ENCODE measurements at places on chromosomes 7 and 10. TPM values are rescaled to one million over a fixed set of nuclear protein-coding genes. Genes with fewer than 3 reads are reported as not detected.

The PKD2L1 gene
- 0.88 TPM for polyA plus RNA-seq

The ADD3 gene
- 88.6 TPM for polyA plus RNA-seq

The TAC1 gene
- 0.38 TPM for polyA plus RNA-seq

The LRRC61 gene
- polyA plus RNA-seq, result 38.7 TPM

The OR2AE1 gene
- polyA plus RNA-seq, result not detected

DNA sequence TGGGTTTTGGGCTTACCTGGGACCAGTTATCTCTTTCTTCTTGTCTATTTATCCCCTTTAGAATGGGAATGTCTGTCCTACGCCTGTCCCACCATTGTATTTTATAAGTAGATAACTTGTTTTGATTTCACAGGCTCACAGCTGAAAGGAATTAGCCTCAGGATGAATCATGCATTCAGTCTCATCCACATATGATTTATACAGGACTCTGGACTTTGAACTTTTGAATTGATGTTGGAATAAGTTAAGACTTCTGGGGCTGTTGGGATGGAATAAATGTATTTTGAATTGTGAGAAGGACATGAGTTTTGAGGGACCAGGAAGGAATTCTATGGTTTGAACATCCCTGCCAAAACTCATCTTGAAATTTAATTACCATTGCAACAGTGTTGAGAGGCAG, 112.6 kb downstream of the AMPH start:
- no peak overlapping the region for H3K27ac ChIP-seq
- no peak for DNase-seq
- no peaks in the 10 kb centered on the region for H3K36me3 ChIP-seq
- H3K27me3 ChIP-seq, result no peaks in the 10 kb centered on the region
- no peaks in the 10 kb centered on the region for H3K4me1 ChIP-seq

- H3K27ac ChIP-seq, result no peak overlapping the region
- no peaks in the 10 kb centered on the region for H3K27me3 ChIP-seq
- H3K36me3 ChIP-seq, result no peaks in the 10 kb centered on the region
- H3K4me3 ChIP-seq, result no peak overlapping the region
- no peak for DNase-seq
- no peaks in the 10 kb centered on the region for H3K4me1 ChIP-seq
Observed at GRCh38 chr7:79909176-79909575, 225.5 kb upstream of the GNAI1 start.

- no peaks in the 10 kb centered on the region for H3K4me1 ChIP-seq
- H3K27me3 ChIP-seq, result no peaks in the 10 kb centered on the region
- DNase-seq, result no peak
- no peaks in the 10 kb centered on the region for H3K36me3 ChIP-seq
- no peak overlapping the region for H3K4me3 ChIP-seq
Observed at GRCh38 chr7:80263333-80263732, 128.7 kb downstream of the GNAI1 start.

DNA sequence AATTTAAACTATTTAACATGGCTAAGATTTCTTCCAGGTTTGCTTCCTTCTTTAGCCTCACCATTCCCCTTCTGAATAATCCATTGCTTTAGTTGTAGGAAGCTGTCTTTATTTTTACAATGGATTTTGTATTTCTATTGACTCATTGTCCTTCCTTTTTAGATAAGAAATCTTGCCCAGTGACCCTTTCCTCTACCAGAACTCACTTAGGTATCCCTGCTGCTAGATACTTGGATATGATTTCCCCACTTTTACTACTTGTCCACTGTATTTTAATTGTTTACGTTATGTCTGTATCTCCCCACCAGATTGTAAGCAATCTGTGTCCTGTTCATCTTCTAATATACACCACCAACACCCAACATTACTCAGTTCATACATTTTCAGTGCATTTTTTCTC, 47.7 kb upstream of the MDFIC start:
- no peaks in the 10 kb centered on the region for H3K4me1 ChIP-seq
- H3K27ac ChIP-seq, result no peak overlapping the region
- no peaks in the 10 kb centered on the region for H3K36me3 ChIP-seq
- no peak for DNase-seq

GRCh38 chr7:66886152-66886551, 34.9 kb upstream of the TMEM248 start:
- H3K4me3 ChIP-seq, result no peak overlapping the region
- no peaks in the 10 kb centered on the region for H3K27me3 ChIP-seq
- DNase-seq, result no peak
- no peaks in the 10 kb centered on the region for H3K4me1 ChIP-seq
- H3K36me3 ChIP-seq, result no peaks in the 10 kb centered on the region

- H3K36me3 ChIP-seq, result no peaks in the 10 kb centered on the region
- no peaks in the 10 kb centered on the region for H3K4me1 ChIP-seq
- no peak overlapping the region for H3K4me3 ChIP-seq
- H3K27me3 ChIP-seq, result no peaks in the 10 kb centered on the region
Observed at GRCh38 chr10:47354165-47354564, 6.0 kb downstream of the RBP3 start.

- no peaks in the 10 kb centered on the region for H3K4me1 ChIP-seq
- DNase-seq, result no peak
- no peaks in the 10 kb centered on the region for H3K36me3 ChIP-seq
- no peak overlapping the region for H3K4me3 ChIP-seq
- H3K27ac ChIP-seq, result no peak overlapping the region
Observed at GRCh38 chr10:65964205-65964604, 961.6 kb upstream of the LRRTM3 start.
